RWPE2 (cell line): ENCODE measurements at places on chromosomes 6 and 20.

DNA sequence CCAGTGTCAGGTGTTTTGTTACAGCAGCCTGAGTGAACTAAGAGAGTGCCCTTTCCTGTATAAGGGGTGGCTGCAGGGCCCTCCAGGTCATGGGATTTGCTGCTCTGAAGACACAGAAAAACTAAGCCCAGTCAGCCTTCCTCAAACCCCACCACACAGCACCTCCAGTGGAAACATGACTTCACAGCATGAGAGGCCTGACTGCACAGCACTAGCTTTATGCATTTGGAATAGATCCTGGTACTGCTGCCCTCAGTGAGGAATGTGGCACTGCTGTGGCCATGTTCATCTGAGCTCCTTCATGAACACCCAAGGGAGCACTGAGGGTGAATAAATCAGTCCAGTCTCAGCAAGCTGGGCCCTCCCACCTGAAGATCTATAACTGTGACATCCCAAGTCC is 296.1 kb upstream of the FOXQ1 start:
- H3K4me1 ChIP-seq: no peaks in the 10 kb centered on the region
- no peaks in the 10 kb centered on the region for H3K27me3 ChIP-seq
- no peak for DNase-seq
- no peak overlapping the region for H3K27ac ChIP-seq
- H3K36me3 ChIP-seq: no peaks in the 10 kb centered on the region
- H3K4me3 ChIP-seq: no peak overlapping the region

- H3K4me1 ChIP-seq: no peaks in the 10 kb centered on the region
- no peak overlapping the region for H3K4me3 ChIP-seq
- H3K27me3 ChIP-seq: peaks cover 3% of the 10 kb centered on the region
- H3K27ac ChIP-seq: no peak overlapping the region
- no peaks in the 10 kb centered on the region for H3K36me3 ChIP-seq
Measured at GRCh38 chr6:91173186-91173585, 586.3 kb upstream of the MAP3K7 start.

GRCh38 chr20:32333988-32334885 is 23.9 kb upstream of the ASXL1 start:
- peaks cover 8% of the 10 kb centered on the region for H3K4me1 ChIP-seq
- H3K27ac ChIP-seq: no peak overlapping the region
- peaks cover 35% of the 10 kb centered on the region for H3K36me3 ChIP-seq
- no peak overlapping the region for H3K4me3 ChIP-seq

DNA sequence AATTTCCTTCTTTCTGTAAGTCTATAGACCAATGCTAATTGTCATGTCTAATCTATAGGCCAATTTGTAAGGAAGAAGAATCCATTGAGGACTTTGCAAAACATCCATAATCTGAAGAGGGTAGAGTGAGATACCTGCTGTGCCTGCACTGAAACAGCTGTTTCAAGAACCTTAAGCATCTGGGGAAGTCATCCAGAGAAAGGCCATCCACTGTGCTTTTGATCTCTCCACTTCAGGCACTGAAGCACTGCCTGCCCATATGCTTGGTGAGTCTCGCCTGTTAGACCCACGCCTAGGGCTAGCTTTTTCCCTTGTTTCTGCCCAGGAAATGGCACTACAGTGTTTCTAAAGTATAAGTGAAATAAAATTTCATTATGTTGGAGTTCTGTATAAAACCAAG is 921.8 kb upstream of the EPHA7 start:
- H3K27me3 ChIP-seq: no peaks in the 10 kb centered on the region
- no peaks in the 10 kb centered on the region for H3K36me3 ChIP-seq

- peaks cover 19% of the 10 kb centered on the region for H3K36me3 ChIP-seq
- H3K4me3 ChIP-seq: peak overlapping the region; percentile 70
- H3K4me1 ChIP-seq: peaks cover 18% of the 10 kb centered on the region
- no peak for DNase-seq
- peak overlapping the region; percentile 95 for H3K27ac ChIP-seq
Measured at GRCh38 chr6:146544616-146545182, 1.1 kb downstream of the RAB32 start.

DNA sequence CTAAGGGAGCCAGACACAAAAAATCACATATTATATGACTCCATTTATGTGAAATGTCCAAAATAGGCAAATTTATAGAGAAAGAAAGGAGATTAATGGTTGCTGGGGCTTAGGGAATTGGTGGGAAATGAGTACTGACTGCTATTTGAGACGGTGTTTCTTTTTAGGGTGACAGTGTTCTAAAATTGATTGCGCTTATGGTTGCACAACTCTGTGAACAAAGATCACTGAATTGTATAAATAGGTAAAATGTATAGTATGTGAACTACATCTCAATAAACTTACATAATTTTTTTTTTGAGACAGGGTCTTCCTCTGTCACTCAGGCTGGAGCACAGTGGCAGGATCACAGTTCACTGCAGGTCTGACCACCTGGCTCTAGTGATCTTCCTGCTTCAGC is 45.4 kb downstream of the REV3L start:
- no peaks in the 10 kb centered on the region for H3K4me1 ChIP-seq
- no peak overlapping the region for H3K27ac ChIP-seq
- no peaks in the 10 kb centered on the region for H3K27me3 ChIP-seq
- H3K36me3 ChIP-seq: peaks cover 4% of the 10 kb centered on the region; the same call in 1 of the 2 replicates
- H3K4me3 ChIP-seq: no peak overlapping the region

DNA sequence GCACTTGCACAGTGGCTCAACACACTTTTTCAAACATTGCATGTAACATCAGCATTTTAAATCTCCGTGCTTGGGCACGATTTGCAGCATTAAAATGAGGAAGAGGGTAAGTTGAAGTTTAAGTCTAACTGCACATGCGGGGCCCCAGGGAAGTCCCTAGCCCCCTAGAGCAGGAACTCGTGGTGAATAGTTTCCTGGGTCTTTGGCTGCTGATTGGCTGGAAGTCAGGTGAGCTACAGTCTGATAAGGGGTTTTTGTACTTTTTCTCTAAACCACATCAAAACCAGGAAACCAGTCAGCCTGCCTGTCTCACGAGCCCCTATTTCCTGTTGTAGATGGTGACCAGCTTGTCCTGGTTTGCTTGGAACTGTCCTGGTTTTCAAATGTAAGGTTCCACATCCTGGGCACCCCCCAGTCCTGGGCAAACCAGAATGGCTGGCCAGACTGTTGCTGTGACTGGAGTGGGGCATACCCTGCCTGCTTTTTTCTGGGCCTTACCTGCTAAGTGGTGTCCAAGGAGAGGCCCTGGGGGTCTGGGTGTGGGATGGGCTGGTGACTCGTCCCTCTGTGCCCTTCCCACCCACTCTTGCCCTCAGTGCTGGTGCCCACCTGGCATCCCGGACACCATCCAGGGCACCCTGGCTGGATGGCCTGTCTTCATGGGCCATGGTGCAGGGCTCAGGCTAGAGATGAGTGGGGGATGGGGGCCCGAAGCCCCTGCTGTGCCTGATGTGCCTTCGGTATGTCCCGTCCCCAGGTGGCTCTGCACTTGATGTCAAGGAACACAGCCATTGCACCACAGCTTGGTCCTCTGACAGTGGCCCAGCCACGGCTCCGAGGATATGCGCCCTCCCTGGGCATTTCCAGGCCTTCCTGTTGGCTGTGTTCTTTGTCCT is 31.8 kb downstream of the SUN5 start:
- H3K27me3 ChIP-seq: no peaks in the 10 kb centered on the region
- H3K4me1 ChIP-seq: no peaks in the 10 kb centered on the region
- peak; percentile 74 for DNase-seq
- H3K4me3 ChIP-seq: no peak overlapping the region
- H3K36me3 ChIP-seq: no peaks in the 10 kb centered on the region
